ENCODE measurements at places on chromosomes 3 and 15.
A peak's percentile ranks its signal among the peaks of the same experiment; 100 is the strongest.

GRCh38 chr3:186849374-186849975 is 7.0 kb downstream of the ADIPOQ start:
- peak; percentile 51 for DNase-seq

- DNase-seq = no peak
These were observed 59.0 kb downstream of the FAM174B start for GRCh38 chr15:92596623-92597022.

GRCh38 chr3:139230391-139230790 is 113.4 kb upstream of the MRPS22 start:
- DNase-seq = no peak

GRCh38 chr3:64266983-64267382 is 41.7 kb upstream of the PRICKLE2 start:
- no peak for DNase-seq

DNA sequence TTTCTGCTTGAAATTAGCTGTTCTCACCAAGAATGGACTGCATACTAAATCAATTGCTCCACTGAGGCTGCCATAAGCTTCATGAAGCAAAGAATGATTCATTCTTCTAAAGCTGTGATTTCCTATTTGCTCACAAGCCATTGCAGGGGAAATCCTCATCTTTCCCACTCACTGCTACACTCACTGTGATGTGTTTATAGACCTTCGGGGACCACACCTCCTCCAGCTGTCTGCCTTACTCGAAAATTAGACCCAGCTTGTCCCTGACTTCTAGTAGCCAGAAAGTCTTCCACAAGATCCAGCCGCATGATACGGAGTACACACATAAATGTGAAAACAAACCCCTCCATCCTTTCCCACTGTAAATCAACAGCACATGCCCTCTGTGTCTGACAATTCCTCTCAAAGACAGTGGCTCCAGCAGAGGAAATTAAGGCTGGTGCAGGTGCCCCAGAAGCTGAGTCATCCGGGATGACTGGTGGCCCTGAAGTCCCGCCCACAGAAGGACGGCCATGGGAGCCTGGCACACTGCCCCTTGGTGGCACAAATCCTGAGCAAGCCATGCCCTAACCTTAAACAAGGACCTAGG is 172.0 kb downstream of the STT3B start:
- DNase-seq = peak; percentile 77

All from Caki2 (cell line).